Umbilical cord (tissue), 2 donors: ENCODE measurements at places on chromosomes 16 and 17.
A peak's percentile ranks its signal among the peaks of the same experiment; 100 is the strongest.

- DNase-seq: no peak
Measured at GRCh38 chr16:47719713-47720112, 258.6 kb downstream of the PHKB start.

- DNase-seq: no peak
Measured at GRCh38 chr17:17504341-17505140, 8.3 kb upstream of the RASD1 start.

GRCh38 chr17:41457676-41458075 lies 9.5 kb downstream of the KRT32 start:
- DNase-seq: no peak

DNA sequence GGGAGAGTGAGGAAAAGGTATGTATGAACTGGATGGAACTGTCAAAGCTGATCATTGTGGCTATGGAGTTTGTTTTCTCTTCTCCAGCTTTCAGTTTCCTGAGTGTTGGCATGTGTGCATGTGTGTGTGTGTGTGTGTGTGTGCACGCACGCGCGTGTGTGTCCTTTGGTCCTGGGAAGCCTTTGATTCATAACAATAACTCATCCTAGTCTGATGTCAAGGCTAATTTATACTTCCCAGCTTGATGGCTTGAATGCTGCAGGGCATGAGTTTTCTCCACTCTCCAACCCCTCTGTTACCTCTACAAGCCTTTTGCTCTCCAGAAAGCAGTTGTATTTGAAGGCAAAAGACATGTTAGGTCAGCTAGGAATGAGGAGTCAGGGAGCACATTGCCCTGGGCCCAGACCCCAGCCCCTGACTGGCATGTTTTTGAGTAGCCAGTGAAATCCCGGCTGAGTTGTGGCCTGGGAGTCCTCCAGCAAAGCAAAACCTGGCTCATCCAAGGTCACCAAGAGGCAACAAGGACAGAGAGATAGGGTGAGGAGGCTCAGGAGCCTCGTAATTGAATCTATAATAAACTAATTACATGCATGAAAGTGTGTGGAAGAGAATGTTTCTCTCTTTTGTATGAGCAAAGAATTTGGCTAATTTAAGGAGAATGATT lies 8.9 kb upstream of the CDC42EP4 start:
- no peak for DNase-seq

DNA sequence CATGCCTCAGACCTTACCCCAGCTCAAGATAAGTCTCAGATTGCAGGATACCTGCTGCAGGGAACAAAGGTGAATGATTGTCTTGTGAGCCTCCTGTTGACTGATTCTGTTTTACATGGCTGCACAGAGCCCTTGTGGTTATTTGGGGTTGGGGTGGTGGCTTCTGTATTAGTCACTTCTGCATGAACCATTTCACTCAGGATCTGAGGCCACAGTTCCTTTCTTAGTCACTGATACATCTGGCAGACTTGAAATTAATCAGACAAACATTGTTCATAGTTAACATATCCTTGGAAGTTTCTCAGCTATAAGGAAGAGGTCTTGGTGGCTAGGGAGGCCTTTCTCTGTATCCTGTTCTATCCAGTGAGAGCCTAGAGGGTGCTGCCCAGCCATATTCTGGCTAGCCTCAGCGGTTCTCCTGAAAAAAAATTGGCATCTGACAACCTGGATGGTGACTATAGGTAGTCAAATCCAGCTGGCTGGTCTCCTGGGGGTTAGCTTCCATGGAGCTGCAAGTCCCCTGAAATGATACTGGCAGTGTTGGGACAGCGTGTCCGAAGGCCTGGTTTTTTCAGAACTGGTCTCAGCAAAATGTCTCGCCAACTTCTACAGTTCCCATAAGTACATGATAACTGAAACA lies 8.4 kb upstream of the PLK1 start:
- DNase-seq: no peak

DNA sequence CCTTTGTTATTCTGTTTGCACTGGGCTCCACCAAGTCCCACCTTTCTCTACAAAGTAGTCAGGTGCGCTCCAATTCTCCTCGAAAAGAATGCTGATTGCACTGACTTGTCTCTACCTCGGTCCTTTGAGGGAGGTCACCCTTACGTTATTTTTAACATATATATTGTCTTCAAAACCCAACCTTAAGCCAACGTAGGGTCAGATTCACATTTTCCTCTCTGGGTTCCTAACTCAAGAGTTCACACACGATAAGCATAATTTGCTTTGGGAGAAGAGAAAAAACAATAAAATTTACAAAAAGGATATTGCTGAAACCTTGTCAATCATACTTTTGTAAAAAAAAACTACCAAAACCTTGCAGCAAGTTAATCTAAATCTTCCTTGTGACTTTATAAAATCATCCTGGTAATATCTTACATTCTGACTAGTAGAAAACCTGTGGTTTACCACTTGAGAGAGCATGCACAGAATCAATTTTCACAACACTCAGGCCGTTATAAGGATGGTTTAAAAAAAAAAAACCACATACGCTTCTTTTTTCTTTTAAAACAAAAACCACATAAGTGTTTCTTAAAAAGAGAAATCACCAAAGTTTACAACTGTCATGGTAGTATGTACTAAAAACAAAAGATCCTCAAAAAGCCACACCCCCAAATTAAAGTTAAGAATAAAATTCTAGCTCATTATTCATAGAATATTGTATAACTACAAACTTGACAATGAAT lies 72.2 kb upstream of the TRAP1 start:
- no peak for DNase-seq

DNA sequence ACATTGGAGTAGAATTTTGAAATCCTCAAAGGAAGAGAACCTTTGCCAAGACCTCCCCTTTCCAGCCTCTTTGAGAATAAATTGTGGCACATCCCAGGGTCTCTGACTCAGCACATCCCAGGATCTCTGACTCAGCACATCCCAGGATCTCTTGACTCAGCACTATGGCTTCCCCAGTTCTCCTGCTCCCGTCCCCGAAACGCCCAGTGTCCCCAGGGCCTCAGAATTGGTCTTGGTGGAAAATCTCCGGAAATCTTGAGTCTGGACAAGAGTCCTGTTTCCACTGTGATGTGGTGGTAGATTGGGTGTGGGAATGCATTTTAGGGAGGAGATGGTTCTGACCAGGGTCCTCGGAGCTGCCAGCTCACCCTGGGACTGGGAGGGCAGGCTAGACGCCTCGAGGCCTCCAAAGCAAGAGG lies 19.2 kb downstream of the PLXDC1 start:
- peak; percentile 48 for DNase-seq

DNA sequence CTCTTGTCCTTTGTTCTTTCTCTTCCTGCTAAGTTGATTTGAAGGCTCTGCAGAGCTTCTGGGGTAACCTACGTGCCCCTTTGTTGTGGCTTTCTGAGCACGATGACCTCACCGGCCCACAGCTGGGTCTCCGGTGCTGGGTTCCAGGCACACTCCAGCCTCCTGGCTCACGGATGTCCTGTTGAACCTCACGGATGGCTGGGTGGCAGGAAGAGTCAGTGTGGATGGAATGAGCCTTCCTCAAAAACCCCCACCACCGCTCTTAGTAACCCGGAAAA lies 116.0 kb downstream of the SOCS1 start:
- no peak for DNase-seq

DNA sequence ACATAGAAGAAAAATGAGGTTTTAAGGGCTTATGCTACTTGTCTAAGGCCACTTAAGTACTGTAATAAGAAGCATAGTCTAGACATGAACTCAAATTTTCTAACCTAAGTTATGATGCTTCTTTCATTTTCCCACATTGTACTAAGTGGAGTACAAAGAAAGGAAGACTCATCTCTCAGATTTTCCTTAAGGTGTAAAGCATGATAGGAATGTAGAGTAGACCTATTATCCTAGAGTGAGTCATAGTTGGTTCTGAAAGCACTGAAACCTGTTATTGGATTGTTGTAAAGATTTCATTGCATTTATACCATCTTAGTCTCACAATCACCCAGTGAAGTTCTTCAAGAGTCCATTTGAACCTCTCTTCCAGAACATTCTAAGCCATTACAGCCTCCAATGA lies 343.8 kb downstream of the TOX3 start:
- no peak for DNase-seq
